NCI-H460 (cell line): ENCODE measurements at places on chromosomes 16 and 17. TPM values are rescaled to one million over a fixed set of nuclear protein-coding genes. Genes with fewer than 3 reads are reported as not detected.

DNA sequence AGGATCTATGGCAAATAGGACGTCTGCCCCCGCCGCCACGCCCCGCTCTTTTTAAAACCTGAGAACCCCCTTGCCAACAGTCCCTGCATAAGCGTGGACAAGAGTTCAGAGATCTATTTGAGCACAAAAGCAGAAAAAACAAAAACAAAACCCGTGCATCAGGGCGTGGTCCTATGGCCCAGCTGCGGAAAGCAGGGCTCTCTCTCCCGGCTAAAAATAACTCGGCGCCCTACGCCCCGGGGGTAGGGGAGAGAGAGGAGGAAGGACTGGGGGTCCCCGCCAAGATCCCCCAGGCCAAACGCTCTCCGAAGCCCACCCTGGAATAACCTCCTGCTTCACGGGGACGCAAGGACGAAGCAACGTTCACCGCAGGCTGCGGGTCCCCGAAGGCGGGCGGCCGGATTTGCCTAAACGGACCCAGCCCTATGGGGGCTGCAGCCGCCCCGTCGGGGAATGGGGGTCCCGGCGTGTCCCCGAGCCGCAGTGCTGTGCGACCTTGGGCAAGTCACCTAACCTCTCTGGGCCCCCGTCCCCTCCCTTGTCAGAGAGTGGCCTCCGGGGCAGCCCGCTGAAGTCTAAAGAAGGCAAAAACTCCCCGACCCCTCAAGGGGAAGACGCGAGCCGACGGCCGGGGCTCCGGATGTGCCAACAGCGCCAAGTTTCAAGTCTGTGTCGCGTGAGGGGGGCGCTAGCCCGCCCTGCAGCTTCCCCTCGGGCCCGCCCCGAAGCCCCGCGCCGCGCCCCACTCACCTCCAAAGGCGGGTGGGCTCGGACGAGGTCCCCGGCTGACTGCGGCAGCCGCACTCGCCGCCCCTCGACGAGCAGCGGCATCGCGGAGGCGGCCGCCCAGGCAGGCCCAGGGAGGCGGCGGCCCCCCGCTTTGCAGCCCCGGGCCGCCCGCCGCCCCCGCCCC, 477 bp downstream of the NTAN1 start:
- no peak for DNase-seq

DNA sequence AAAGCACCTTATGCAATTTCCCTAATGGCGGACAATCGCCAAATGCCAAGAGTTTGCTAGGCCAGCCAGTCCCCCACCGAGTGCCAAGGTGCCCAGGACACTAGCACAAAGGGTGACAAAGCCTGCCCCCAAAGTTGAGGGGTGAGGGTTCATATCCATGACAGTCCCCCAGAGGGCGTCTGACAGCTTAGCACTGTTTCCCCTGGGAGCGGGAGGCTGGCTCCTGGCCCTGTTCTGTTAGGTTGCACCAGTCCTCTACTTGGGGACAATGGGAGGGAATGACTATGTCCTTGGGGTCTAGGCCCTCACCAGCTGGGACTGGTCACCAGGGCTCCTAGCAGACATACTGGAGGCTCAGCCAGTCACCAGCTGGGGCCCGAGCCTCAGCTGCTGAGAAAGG, 66.9 kb downstream of the MYO18A start:
- DNase-seq = no peak

- DNase-seq = no peak
These were observed 168.8 kb upstream of the CHMP6 start for GRCh38 chr17:80822700-80823410.

LPCAT2 gene
- 0.63 and 2.1 TPM in 2 replicates for total RNA-seq

VPS9D1 gene
- 5.7 and 6.3 TPM in 2 replicates for total RNA-seq

- DNase-seq = peak; percentile 50
These were observed 9.9 kb upstream of the ADGRG1 start for GRCh38 chr16:57618296-57619132.

- no peak for DNase-seq
These were observed 10.2 kb upstream of the BCAR1 start for GRCh38 chr16:75261590-75262078.

DNA sequence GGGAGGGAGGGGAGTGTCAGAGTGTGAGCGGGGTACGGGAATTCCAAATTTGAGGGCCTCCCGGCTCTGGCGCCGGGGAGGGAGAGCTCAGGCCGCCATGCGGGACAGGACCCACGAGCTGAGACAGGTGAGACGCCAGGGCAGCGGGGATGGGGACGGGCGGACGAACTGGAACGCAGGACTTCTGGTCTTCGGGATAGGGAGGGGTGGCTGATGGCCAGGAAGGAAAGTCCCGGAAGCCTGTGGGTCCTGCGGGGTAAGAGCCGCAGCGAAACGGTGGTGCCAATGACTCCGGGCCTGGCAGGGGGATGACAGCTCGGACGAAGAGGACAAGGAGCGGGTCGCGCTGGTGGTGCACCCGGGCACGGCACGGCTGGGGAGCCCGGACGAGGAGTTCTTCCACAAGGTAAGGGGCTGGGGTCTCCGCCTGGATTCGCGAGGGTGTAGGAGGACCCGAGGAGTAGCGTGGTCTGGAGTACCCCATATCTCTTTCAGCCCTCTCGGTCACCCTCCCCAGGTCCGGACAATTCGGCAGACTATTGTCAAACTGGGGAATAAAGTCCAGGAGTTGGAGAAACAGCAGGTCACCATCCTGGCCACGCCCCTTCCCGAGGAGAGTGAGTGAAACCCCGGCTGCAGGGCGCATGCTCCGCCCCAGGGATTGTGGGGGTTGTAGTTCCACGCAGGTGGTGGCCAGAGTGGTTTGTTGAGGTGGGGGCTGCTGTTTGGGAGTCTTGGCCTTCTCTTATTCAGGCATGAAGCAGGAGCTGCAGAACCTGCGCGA, 543 bp downstream of the STX4 start:
- peak; percentile 87 for DNase-seq

NXPH3 gene
- 0.40 TPM in 1 of 2 replicates, not detected in the other for total RNA-seq
